NCI-H446 treated with DMSO at 0.1 percent for 48 hours (cell line): ENCODE measurements at places on chromosomes 6 and 20.

- DNase-seq, result no peak
Observed at GRCh38 chr6:100482698-100483097, 18.0 kb upstream of the SIM1 start.

DNA sequence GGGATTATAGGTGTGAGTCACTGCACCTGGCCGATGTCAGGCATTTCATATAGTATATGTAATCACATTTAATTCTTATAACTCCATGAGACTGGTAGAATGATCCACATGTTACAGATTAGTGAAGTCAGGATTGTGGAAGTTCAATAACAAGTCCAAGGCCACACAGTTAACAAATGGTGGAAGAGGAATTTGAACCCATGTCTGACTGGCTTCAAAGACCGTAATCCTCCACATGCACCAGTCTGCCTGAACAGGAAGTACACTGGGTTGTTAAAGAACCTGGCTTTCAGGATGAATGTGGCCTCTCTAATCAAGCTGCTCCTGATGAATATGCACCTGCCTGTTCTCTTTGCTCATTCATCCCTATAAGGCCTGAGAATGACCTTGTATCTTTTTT lies 122.0 kb upstream of the HDAC2 start:
- no peak for DNase-seq

- no peak for DNase-seq
Observed at GRCh38 chr6:104252276-104252675, 607.4 kb downstream of the HACE1 start.

GRCh38 chr6:122609881-122610689 lies at the start of gene PKIB:
Gene PKIB (plus strand): TSS chr6:122610405. CDS start chr6:122717795, 107,390 bp downstream.
- DNase-seq, result peak; percentile 64

GRCh38 chr20:57082357-57082945 lies 184.0 kb downstream of the BMP7 start:
- DNase-seq, result no peak

DNA sequence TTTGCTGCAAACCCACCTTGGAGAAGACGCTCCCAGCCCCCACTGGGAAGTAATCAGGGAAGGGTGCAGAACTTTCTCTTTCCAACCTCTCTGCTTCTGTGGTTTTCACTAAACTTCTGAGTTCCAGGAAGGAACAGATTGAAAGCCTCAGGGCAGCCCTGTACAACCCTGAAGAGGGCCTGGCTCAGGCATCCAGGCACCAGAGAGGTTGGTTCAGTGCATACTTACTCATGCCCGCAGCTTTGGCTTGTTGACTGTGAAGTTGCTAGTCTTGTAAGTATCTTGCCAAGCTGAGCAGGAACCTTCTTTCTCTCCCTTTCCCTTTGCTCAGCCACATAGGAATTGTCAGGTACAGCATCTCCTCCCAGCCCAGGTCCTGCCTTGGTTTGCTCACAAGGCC lies 272.2 kb upstream of the FOXQ1 start:
- no peak for DNase-seq

GRCh38 chr6:130734161-130734560 lies 93.0 kb upstream of the SMLR1 start:
- DNase-seq, result no peak

DNA sequence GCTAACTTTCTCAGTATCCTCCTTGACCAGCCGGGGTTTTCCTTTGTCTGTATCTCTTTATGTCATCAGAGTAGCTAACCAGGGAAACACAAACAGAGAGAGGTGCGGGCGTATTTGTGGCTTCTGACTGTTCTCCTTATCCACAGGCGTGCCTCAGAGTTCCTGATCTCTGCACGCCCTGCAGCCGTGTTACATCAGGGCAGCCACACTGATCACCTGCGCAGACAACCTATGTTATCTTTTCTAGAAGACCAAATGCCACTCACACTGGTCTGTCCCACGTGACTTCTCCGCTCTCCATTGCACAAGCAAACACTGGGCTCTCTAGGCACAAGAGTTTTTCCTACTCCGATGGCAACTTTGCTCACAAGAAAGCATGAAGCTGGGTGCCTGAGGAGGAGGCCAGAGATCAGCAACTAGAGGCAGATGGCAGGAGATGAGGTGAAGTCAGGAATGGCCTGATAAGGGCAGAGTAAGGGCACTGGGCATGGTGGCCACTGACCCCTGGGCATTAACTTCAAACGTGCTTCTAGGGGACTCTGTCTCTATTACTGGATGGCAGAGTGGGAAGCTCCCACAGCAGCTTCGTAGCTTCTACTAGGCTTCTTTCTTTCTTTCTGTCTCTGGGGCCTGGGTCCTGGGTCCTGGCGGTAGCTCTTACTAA lies 4.5 kb downstream of the PDE10A start:
- DNase-seq, result no peak

DNA sequence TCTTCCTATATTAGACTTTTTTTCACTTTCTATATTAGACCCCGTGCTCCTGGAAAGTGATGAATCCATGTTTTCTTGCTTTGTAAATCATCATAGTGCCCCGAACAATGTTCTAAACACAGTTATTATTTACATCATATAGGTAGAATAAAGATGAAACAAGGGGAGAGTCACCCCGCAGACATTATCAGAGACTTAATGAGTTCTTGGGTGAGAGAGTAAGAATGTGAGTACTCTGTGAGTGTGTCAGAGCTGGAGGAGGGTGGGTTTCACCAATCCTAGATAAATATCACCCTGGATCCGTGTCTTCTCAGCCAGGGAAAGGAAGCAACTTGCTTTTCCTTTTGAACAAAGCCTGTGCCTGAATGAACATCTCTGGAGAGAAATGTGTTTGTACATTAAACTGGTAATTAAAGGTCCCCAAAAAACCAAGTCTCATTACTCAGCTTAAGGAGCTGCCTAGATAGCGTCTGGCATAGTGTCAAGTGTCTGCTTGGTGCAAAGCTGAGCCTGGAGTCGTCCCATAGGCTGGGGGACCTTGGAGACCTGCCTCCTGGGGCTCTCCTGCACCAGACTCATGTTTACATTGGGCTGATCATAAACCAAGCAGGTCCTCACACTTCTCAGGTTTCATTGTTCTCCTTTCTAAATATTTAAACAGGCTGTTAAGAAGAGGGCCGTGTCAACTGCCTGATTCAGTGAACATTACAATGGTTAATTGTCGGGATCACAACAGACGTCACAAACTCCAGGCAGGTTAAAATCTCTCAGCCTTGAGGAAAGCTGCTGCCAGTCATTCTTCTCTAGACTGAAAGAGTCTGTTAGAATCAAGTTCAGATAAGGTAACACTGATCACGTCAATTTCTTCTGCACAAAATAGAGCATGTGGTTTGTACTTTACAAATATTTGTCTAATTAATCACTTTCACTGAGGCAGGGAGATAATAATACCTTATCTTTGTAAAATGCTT lies 179.7 kb upstream of the MYLIP start:
- DNase-seq, result no peak

- no peak for DNase-seq
Observed at GRCh38 chr6:3139090-3139903, 18.0 kb downstream of the TUBB2A start.

- peak; percentile 100 for DNase-seq
Observed at GRCh38 chr6:20706238-20706938, 172.1 kb downstream of the CDKAL1 start.

DNA sequence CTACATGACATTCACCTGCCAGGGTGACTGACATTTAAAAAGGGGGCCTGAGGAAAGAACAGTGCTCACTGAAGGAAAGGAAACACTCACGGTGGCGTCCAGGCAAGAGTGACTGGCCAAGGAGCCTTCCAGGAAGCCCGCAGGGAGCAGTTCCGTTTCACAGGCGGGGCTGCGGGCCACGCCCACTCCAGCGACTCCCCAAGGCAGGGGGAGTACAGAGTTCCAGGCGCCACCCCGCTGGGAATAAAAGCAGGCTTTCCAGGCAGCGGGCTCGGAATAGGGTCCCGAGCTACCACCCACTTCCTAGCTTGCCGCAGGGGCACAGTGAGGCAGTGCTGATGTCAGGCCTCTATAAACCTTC lies 34.2 kb downstream of the PKIG start:
- no peak for DNase-seq

- no peak for DNase-seq
Observed at GRCh38 chr20:10316582-10316981, 98.0 kb downstream of the SNAP25 start.

DNA sequence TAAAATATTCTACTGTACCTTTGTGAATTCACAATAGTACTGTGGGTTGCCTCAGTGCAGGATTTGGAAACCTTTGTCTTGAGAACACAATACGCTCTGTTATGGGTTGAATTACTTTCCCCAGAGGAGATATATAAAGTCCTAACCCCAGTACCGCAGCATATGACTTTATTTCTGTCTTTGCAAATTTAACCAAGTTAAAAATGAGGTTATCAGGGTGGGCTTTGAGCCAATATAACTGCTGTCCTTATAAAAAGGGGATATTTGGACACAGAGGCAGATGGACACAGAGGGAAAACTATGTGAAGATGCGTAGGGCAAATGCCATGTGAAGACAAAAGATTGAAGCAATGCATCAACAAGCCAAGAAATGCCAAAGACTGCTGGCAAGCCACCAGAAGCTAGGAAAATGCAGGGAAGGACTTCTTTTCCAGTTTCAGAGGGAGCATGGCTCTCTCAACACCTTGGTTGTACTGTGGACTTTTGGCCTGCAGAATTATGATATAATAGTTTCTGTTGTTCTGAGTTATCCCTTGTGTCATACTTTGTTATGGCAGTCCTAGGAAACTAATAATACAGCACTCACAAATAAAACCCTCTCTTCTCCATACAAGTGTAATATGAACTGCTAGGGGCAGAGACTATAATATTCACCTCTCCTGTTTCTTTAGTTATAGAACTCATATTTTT lies 292.6 kb upstream of the SPTLC3 start:
- no peak for DNase-seq

GRCh38 chr6:66103354-66103753 lies 396.3 kb upstream of the EYS start:
- DNase-seq, result no peak

DNA sequence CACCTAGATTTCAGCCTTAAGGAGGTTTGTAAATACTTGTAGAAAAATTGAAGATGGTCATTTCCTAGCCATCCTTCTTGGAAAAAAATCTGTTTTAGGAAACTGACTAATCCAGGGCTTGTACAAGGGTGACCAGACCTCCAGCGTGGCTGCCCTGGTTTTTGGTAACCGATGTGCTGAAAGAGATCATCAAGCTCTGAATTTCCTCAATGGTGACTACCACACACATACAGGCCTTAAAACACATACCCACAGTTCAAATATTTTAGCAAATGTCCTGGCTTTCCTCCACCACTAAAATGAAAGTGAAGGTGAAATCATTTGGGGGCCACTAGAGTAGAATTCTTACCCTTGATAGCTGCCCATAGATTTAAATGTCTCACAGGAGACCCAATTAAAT lies 215.3 kb upstream of the SUPT3H start:
- DNase-seq, result no peak

DNA sequence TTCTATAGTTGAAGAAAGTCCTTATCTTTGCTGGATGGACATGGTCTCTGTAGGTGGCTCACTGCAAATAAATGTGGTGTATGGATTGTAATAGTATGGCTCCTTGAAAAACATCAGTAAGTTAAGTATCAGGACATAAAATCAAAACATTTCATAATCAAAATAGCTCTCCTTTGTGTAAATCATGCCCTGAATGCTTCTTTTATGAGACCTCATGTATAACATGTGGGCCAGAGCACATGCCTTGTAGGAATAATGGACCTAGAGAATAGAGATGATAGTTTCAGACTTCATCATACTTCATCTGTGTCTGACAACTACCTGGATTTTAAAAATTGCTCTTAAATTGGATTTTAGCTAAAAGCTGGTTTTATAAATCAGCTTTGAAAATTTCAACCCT lies 159.9 kb downstream of the ASCC3 start:
- no peak for DNase-seq

DNA sequence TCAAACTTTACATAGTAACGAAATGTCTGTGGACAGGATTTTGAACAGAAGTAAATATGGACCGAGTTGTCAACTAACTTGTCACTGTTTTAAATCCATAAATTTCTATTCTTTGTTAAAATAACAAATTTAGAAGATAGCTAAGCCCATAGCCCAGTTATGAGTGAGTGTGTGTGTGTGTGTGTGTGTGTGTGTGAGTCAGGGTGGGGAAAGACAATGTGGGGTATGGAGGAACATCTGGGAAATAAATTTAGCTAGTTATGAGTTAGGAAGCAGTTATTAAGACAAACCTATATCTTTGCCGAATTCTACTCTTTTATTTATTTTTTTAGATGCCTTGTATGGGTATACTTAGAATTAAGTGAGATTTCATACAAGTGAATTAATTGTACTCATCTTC lies 9.0 kb downstream of the TPBG start:
- no peak for DNase-seq

GRCh38 chr20:63979557-63980316 lies at the start of gene SAMD10:
Gene SAMD10 (minus strand): TSS chr20:63979642. CDS start chr20:63979467, 175 bp downstream.
- peak; percentile 60 for DNase-seq

DNA sequence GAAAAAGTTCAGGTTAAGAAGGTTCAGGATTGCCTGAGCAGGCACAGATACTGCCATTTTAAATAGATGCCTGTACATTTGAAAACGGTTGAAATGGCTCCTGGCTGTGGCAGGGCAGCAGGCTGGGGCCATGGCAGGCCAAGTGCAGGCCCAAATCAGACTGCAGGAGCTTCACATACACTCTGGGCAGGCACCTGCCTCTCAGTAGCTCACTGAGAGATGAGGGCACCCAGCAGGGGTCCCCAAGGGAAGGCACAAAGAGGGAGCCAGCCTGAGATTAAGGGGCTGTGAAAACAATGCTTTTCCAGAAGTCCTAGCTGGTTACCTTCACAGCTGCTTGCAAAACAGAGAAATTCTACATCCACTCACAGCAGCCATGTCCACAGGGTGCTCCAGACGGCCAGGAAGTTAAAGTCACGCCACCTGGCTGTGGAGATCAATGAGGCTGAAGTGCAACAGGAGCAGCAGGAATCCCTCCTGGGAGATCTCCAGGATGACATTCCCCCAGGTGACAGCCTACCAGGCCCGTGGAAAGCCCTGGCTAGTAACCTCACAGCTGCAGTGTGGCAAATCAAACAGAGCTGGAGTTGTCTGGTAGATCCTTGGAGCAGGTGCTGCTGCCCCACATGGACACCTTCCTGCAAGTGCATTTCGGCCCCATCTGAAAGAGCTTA lies 6.2 kb upstream of the RAET1E start:
- DNase-seq, result no peak

- no peak for DNase-seq
Observed at GRCh38 chr20:50056951-50057713, 55.8 kb downstream of the UBE2V1 start.

DNA sequence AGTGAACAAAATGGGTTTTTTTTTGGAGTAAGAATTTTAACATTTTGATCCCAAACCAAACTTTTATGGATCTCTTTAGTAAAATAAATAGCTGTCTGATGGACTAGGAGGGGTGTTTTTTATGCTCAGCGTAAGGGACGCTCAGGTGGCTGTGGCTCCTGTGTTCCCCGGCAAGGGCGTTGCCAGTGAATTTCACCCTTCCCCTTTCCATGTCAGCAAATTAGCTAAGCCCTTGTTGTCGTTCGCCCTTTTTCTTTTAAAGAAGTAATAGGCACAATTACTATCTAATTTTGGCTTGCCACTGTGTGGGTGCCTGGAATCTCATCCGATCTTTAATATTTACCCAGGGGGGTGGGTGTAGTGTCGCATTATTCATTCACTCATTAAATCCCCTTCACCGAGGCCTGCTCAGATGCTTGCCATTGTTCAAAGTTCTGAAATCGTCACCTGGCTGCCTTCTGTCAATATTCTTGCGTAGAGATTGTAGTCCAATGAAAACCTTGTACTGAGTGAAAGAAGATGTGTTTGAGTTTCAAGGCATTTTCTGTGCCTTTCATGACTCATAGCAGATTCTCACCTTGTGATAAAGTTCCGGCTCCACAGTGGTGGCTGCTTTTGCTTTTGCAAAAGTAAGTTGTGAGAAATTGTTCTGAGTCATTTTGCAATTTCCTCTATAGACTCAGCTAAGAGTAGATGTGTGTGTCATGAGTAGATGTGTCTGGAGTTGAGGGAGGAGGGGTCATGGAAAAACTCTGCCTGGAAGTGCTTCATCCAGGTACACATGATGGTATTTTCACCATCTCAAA lies 40.0 kb upstream of the CLDN20 start:
- DNase-seq, result no peak
